ENCODE measurements at places on chromosomes 6 and 20.

DNA sequence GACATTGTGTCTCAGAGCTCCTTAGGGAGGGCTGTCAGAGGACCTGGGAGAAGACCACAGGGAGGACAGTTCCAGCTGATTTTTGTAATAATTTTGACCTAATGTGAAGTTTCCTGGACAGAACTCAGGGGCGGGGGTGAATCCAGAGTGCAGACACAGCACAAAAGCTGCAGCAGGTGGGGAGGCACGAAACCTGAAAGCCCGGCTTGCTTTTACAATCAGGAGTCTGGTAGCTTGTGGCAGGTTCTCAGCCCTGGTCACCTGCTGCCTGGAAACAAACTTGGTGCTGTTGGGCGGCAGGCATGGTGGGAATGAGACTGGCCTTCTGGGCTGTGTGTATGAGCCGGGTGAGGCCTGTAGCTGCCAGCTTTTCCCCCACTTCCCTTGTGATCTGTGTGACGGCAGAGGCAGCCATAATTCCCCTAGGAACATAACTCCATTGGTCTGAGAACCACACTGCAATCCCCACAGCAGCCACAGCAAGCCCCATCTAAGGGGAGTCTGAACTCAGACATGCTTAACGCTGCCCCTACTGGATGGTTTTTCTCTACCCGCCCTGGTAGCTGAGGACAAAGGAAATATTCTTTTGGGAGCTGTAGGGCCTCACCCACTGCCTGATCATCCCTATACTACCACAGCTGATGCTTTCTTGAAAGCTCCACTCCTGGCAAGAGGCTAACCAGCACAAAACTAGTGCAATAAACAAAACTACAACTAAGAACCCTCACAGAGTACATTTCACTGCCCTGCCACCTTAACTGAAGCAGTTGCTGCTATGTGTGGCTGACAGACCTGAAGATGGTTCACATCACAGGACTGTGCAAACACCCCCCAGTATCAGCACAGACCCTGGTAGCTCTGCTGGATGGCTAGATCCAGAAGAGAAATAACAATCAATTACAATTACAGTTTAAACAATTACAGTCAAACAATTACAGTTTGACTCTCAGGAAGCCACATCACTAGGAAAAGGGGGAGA lies 1055.1 kb upstream of the GJE1 start:
- DNase-seq: no peak

DNA sequence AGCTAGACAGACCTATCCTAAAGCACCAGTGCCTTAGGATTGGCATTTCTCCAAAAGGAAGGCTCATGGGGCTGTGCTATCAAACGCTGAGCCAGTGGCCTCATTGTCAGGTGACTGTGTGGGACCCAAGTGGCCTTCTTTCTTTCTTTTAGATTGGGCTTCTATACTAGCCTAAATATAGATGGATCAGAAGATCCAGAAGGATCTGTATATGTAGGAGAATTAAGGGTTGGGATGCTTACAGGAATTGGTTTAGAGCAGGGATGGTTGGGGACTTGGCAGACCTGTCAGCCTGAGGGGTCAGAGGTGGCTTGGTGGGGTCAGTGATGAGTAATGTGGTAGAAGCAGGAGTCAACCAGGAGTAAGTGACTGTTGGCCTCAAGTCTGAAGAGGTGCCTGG lies 14.8 kb downstream of the ABT1 start:
- DNase-seq: no peak

GRCh38 chr6:162372106-162372505 lies 355.5 kb downstream of the PRKN start:
- no peak for DNase-seq

- DNase-seq: peak; percentile 22
Measured at GRCh38 chr6:28985462-28986164, 19.5 kb downstream of the ZNF311 start.

DNA sequence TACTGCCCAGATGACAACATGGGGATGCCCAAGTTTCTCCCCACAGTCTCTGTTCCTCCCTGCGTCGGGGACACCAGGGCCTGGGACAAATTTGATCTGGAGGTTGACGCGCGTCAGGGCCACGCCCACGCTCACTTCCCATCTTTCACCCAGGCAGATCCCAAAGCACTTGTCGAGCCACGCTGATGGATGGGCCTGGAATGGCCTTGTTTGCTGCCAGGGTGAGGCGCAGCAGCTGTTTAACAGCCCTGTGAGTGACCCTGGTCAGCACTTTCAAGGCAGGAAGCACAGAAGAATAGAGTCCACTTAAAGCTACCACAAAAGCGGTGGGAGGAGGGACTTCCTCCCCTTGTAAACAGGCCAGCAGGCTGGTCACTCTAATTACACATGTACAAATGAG lies 324.7 kb upstream of the JARID2 start:
- peak; percentile 93 for DNase-seq

DNA sequence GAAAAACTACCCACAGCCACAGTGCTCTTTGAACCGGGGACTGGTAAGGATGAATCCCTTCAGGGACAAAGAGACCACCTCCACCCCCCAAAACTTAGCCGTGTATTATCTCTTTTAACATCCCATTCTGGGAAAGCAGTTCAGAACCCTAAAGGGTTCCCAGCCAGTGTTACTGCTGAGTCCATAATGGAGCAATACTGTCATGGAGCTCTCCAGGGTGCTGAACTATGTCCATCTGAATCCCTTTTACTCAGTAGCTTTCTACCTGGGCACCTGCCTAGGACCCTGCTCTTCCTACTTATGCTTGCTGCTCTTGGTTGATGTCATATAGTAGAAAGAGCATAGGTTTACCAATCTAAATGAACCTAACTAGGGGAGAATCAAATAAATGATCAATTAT lies 22.3 kb upstream of the SAYSD1 start:
- DNase-seq: no peak

DNA sequence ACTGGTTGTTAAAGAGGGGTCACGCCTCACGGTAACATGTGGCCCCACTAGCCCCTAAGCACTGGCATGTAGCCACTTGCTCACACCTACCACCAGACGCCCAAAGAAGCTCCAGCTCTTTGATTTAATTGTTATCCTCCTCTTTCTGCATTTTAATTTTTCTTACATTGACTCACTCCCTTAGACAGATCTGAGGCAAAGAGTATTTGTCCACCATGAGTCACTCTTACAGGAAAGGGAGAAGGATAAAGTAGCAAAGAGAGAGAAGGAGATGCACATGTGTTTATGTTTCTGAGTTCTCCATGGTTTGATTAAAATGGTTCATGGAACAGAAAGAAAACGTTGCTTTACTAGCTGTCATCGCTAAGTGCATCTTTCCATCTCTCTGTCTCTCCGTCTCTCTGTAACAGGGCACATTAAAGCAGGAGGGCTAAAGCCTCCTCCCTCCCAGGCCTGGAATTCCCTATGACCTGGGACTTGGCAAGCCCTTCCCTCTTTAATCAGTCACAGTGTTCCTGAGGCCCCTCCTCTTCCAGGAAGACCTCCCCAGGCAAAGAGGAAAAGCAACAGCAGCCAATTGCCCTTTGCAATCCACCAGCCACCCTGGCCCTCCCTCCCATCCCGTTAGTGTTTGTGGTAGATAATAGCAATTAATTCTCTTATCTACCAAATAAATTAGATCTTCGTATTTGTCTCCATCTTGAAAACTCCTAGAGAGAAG lies 112.8 kb upstream of the TSHZ2 start:
- DNase-seq: no peak

- DNase-seq: no peak
Measured at GRCh38 chr6:149779644-149779963, 30.1 kb downstream of the PCMT1 start.

GRCh38 chr20:1003920-1004697 lies 2.0 kb upstream of the RSPO4 start:
- DNase-seq: no peak

DNA sequence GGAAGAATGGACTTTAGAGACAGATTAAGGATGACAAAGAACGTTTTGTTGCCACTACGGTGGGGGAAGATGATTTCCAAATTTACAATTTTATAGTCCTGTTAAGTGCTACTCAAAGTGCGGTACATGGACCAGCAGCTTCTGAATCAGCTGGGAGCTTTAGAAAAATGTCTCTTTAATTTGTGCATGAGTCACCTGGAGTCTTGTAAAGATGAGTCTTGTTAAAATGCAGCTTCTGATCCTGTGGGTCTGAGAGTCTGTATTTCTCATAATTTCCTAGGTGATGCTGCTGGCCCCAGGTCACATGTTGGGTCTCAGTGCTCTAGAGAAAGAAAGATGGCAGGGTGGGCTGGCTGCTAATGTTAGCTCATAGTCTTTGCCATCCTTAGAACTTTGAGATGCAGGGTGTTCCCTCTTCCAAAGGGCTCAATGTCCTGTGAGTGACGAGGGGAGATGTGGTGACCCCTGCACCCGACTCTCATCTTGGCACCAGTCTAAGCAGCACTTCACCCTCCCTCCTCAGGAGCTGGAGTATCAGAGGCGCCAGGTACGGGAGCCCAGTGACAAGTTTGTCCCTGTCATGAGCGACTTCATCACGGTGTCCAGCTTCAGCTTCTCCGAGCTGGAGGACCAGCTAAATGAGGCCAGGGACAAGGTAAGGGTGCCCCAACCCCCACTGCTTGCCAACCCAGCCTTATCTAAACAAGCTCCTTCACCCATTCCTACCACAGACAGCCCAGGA lies 34.5 kb downstream of the MOCS1 start:
- DNase-seq: no peak

DNA sequence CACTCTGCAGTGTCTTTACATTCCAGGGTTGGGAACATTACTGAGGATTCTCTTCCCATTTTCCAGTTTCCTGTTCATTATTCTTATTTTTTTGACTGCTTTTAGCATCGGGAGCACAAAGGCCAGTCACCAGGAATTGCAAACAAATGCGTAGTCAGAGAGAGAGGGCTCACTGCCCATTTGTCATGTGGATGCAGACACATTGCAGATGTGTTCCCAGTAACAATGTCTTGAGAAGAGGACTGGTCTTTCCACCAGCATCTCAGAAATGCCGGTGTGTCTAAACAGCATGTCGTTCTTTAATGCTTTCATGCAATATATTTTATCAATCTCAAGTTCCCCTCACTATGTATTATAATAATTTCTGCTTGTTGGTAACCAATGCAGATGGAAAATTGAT lies 952 bp upstream of the TAAR6 start:
- no peak for DNase-seq

DNA sequence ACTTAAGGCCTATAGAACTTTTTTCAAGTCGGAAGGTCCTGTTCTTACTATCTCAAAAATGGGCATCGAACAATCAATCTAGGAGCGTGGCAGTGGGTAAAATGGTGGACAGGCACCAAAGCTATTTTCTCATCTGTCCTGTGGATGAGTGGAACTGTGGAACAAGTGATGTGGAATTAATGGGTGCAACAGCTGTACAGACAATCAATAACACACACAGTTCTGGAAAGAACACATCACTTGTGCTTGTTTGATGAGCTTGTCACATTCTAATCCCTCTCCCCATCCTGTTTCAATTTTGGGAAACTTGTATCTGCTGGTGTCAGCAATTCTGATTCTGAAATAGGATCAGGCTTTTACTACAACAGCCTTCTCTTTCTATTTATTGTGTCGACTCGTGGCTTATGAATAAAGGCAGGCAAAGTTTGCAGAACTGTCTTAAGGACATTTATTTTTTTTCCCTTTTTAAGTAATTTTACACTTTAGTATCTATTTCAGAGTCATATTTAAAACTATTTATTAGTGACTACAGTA lies 11.5 kb downstream of the RBM24 start:
- no peak for DNase-seq

- DNase-seq: no peak
Measured at GRCh38 chr6:134165561-134166201, 113.3 kb upstream of the SLC2A12 start.

DNA sequence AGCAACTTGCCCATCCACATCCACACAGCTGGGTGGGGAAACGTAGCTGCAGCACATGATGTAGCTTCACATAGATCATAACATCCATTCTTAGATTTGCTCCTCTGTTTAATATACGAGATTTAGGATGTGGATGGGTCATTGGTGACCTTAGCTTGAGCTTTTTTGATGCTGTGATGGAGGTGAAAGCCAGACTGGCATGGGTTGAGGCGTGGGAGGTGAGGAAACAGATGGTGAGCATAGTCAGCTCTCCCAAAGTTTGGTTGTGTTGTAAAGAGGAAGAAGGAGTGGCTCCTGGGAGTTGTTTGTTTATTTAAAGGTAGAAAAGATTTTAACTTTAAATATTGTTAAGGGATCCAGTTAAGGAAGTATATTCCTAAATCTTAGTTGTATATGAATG lies 5.3 kb downstream of the ARFGEF2 start:
- no peak for DNase-seq

- DNase-seq: no peak
Measured at GRCh38 chr20:2888224-2888955, 15.1 kb downstream of the PTPRA start.

- no peak for DNase-seq
Measured at GRCh38 chr20:63295422-63295821, 2.4 kb downstream of the COL20A1 start.

GRCh38 chr6:54646069-54646950 lies 200.3 kb upstream of the FAM83B start:
- DNase-seq: no peak

DNA sequence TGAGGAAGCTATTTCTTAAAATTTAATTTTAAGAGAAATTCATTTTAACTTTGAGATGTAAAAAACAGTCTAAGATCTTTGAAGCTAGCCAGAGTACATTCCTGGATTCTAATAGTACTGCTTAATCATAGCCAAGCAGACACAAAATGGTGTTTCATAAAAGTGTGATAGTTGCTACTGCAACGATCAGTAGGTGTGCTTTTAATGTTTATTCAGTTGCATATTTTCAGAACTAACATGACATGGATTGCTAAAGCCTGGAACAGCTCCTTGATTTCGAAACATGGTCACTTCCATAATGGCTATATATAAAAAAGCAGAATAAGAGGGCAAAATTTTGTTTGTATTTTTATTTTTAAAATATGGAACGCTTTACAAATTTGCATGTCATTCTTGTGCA lies 35.5 kb downstream of the SESN1 start:
- no peak for DNase-seq

DNA sequence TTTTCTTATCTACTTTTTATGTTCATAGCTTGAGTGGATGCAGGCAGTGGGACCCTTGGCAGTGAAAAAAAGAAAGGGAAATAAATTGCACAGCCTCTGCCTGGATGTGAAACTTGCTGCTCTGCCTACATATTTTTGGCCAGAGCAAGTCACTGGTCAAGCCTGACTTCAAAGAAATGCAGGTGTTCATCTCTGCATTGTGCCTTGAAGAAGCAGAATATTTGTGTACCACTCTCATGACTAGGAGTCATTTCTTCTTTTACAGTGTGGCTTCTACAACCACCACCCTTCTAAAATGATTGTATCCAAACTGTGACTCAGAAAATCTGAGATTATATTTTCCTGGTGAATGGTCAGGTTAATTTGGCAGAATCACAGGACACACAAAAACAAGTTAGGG lies 2.5 kb upstream of the KATNA1 start:
- no peak for DNase-seq

Measured in CD14-positive monocyte (primary cell).